ENCODE measurements at places on chromosomes 16 and 17. TPM values are rescaled to one million over a fixed set of nuclear protein-coding genes. Genes with fewer than 3 reads are reported as not detected.

KANSL1 gene
- polyA plus RNA-seq = 70.3 TPM

TP53TG3B gene
- not detected for polyA plus RNA-seq

G6PC1 gene
- polyA plus RNA-seq = 0.05 TPM

ADAMTS18 gene
- 10.2 TPM for polyA plus RNA-seq

ACE gene
- 14.4 TPM for polyA plus RNA-seq

TBC1D3E gene
- not detected for polyA plus RNA-seq

GAN gene
- polyA plus RNA-seq = 9.8 TPM

TMEM114 gene
- 5.8 TPM for polyA plus RNA-seq

ALOX15B gene
- polyA plus RNA-seq = 0.13 TPM

DNA sequence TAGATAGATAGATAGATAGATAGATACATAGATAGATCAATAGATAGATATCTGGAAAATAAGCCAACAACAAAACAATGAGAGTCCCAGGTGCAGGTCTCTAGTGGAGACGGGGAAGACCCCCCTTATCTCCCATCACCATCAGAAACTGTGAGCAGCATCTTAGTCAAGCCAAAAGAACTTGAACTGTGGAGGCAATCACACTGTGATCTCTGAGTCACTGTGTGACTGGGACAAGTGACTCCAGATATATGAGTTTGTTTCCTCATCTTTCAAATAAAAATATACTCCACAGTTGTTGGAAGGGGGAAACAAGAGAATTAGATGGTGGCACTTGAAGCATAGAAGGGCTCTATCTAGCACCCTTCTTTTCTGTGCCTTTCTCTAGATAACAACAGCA is 42.1 kb downstream of the NOG start:
- no peak for DNase-seq

GRCh38 chr17:11720816-11721215 is 122.5 kb downstream of the DNAH9 start:
- no peak for DNase-seq

DNA sequence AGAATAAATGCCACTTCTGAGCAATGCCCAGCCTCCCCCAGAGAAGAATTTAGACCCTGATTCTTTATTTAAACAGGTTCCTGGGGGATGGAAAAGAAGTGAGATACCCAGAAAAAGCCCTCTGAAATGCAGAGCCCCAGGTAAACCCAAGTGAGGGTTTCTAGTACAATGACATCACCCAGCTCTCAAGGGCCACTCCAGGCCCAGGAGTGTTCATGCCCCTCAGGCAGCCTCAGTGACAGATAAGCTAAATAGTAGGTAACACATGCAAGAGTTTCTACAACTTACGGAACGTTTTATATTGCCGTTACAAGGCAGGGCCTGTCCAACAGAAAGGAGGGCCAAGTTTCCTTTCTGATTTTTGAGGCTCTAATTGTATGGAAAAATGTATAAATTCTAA is 683.7 kb upstream of the SALL1 start:
- no peak for DNase-seq

GRCh38 chr17:76079956-76080767 is 1.2 kb downstream of the ZACN start:
- DNase-seq = no peak

GRCh38 chr17:3276126-3276525 is 22.0 kb downstream of the OR3A1 start:
- DNase-seq = no peak

DNA sequence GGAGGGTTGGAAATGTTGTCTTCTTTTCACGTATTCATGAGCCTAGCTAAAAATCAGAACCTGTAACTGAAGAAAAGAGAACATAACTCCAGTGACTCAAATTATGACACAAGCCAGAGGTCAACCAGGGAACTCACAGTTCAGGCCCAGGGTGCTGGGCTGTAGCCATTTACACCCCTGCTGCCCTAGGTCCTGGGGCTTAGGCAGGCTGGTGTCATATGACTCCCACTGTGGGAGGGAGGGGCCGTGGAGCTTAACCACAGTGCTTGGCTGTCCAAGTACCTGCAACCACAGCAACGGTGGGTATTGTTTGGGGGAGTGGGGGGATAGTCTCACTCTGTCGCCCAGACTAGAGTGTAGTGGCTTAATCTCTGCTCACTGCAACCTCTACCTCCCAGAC is 71.1 kb upstream of the AMZ2 start:
- DNase-seq = no peak

GRCh38 chr16:50609049-50609448 is 60.9 kb downstream of the NKD1 start:
- DNase-seq = no peak

DNA sequence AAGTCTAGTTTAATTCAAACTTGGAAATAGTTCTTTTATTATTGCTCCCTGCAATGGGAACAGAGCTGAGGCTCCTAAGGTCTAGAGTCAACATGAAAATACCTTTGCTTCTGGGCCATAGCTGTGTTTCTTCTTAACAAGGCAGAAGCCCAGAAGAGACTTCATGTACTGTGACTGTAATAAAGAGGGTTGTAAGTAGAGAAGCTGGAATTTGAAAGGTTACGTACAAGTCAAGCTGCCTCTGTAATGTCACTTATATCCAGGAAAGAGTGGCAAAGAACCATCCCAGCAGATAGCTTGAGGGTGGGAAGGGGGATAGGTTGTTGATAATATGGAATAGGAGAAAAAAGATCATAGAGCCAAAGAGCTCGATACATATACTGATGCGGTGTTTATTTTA is 248.6 kb downstream of the WWOX start:
- no peak for DNase-seq

DNA sequence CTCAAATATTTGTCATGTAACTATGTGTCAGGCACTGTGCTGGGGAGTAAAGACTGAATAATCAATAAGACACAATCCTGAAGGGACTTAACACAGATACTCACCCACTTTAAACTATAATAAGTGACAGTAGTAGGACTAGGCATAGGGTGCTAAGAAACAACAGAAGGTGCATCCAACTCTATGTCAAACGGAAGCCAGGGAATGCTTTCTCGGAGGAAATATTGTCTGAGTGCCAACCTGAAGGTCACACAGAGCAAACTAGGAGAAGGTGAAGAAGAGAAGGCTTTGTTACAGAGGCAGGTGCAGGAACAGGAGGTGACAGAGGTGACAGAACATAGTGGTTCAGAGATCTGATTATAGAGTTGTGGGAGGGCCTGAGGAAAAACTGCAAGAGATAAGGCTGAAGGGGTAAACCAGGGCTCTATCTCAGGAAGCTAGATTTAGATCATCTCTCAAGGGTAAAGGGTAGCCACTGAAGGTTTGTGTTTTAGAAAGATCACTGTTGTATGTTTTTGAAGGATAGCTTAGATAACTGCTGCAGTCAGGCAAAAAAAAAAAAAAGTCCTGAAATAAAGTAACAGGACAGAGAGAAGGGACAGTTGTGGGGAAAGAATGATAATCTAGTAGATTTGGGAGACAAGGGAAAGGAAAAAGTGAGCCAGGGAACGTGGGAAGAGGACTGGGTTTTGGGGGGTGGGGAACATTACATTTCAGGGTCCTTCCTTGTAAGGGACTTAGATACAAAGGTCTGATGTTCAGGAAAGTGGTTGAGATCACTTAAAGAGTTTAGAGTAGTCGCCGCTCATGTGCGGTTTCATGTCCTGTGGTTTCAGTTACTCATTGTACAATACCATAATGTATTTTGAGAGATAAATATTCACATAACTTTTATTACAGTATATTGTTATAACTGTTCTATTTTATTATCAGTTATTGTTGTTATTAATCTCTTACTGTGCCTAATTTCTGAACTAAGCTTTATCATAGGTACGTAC is 85.6 kb upstream of the NETO2 start:
- no peak for DNase-seq

- no peak for DNase-seq
Measured at GRCh38 chr17:7824021-7824924, 9.7 kb upstream of the KDM6B start.

- no peak for DNase-seq
Measured at GRCh38 chr17:48678141-48678971, 44.0 kb downstream of the PRAC1 start.
